ENCODE measurements at places on chromosomes 12 and 14.

GRCh38 chr12:20629414-20630156, 65.5 kb upstream of the SLCO1C1 start:
- peak; percentile 5 for DNase-seq

DNA sequence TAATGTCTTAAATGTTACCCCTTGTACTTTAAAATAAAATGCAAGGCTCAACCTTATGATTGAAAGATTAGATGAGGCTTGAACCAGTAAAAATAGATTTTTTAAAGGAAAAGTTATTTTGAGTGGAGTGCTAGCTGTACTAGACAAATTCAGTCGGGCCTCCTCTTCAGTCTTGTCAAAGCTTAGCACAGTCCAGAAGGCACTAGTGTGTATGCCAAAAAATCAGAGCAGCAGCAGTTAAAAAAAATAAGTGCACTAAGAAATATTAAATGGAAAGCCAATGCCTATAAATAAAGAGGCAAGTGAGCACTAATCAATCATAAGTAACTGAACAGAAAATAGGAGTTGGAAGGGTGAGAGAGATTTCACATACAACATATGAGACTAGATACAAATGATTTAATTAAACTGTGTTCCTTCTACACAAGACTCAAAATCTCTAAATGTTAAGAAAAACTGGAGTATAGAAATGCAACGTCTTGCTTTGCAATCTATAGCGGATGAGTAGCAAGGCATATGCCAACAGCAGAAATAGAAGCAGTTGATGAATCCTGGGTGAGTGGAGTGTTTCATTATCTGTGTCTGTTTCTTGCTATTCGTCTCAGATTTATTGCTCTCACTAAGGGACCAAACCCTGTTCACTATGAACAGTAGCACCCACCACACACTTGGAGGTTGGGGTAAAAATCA, 172.1 kb downstream of the ETNK1 start:
- DNase-seq = no peak

DNA sequence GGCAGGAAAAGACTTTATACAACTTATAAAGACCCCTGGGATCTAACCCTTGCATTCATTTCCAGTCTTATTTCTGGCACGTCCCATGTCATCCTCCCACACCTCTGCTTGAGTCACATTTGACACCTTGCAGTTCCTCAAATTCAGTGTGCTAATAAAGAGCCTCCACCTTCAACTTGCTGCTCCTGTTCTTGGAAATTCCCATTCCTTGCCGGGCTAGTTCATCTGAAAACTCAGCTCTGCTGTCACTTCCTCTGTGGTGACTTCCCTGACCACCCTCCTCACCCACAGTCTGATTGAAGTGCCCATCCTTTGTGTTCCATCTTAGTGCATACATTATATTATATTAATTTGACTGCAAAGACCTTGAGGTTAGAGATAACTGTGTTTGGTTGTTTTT, 37.4 kb upstream of the PSMA6 start:
- DNase-seq = no peak

DNA sequence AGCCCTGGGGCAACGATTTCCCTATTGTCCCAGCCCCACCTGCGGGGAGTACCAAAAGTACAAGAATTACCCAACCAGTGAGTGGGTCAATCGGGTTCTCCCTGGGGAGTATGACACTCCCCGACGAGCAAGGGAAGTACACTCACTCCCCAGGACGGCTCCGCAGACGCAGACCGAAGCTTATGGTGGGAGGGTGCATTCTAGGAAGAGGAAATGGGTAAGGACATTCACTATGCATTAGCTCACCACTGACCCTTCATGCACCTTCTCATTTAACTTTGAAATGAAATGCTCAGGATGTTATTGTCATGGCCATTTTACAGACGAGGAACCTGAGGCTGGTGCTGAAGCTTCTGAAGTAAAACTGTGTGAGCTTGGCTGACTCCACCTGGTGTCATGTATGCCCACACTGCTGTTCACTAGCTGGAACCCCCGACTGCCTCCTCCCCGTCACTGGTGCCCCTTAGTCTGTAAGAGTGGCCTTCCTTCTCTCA, 45.8 kb upstream of the TMED10 start:
- DNase-seq = peak; percentile 86

DNA sequence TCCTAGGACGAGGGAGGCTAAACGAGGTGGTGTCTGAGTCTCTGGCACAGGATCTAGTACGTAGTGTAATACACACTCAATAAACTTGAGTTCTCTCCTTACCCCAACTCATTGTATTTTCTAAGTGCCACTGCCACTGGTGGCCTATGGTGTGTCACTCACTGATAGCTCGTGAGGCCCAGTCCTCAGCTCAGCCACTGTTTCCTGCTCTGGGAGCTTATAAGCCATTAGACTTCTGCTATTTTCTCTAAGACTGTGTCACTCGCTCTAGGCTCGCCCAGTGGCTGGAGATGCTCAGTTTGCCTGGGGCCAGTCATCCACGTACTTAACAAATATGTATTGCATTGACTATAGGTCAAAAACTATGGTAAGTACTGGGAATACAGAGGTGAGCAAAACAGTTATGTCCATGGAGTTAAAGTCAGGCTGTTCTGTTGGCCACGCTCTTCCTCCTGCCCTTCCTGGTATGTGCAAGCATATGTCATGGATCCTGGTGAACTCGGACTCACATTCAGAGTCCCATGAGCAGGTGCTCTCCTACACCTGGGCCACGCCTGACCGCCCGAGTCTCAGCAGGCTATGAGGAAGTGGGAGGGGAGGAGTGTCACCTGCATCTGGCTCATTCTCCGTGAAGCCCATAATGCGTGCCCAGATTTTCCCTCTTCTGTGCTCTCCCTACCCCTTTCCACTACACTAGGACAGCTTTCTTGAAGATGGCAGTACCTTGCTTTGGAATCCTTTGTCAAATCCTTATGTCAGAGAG, 41.6 kb downstream of the DEGS2 start:
- DNase-seq = no peak

DNA sequence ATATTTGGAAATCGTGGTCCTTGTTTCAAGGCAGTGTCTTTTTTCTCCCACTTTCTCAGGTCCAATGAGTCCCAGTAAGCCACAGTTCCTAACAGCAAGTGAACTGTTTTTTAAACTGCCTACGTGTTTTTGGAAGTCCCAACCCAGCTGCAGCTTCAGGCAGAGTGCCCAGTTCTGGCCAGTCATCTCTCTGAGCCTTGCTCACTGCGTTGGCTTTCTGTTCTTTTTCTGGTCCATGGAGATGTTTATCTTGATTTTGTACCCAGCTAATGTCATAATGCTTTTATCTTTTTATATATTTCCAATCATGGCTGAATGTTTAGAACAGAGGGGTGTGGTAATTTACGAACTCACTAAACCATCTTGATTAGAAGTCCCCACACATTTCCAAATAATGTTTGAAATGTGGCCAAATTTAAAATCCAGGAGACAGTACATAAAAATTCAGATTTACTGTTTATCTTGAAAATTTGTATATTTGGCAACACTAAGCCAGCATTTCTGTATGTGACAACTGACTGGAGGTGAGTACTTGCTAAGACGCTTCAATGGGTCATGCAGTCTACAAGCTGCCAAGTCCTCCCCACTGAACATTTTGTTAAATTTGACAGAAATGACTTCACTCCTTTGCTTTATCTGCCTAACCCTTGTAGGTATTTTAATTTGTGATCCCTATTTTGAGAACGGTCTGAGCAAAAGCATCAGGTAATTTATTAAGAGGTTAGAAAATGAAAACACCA, 46.1 kb upstream of the OTOGL start:
- peak; percentile 89 for DNase-seq
